ENCODE measurements at places on chromosomes 16 and 17. TPM values are rescaled to one million over a fixed set of nuclear protein-coding genes. Genes with fewer than 3 reads are reported as not detected.
A peak's percentile ranks its signal among the peaks of the same experiment; 100 is the strongest.

DNA sequence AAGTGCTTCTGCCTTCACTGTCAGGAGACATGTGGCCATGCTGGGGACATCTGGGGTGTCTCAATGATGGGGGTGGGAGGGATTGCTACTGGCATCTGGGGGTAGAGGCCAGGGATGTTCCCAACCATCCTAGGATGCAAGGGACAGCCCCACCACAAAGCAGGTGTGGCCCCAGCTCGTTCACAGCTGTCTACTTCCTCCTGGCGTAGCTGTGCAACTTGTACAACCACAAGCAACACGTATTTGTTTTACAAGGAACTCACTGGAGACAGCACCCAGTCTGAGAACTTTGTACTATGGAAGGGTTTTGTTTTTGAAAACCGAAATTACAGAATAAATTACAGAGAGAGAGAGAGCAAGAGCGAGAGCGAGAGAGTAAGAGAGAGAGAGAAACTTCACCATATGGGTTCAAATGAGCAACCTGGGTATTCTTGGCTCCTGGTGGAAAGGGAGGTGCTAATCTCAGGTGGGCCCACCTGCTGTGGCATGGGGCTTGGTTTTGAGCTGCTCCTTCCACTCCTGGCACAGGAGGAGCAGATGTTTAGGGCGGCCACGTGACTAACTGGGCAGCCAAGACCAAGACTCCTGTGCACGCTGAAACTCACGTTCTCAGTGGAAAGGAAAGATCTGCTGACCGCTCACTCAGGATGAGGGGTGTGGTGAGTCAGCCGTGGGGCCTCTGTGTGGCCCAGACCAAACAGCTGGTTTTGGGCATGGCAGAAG is 17.5 kb upstream of the TNFRSF13B start:
- no peak for DNase-seq

- DNase-seq: peak; percentile 41
Measured at GRCh38 chr17:38667099-38667786, 7.5 kb downstream of the EPOP start.

DNA sequence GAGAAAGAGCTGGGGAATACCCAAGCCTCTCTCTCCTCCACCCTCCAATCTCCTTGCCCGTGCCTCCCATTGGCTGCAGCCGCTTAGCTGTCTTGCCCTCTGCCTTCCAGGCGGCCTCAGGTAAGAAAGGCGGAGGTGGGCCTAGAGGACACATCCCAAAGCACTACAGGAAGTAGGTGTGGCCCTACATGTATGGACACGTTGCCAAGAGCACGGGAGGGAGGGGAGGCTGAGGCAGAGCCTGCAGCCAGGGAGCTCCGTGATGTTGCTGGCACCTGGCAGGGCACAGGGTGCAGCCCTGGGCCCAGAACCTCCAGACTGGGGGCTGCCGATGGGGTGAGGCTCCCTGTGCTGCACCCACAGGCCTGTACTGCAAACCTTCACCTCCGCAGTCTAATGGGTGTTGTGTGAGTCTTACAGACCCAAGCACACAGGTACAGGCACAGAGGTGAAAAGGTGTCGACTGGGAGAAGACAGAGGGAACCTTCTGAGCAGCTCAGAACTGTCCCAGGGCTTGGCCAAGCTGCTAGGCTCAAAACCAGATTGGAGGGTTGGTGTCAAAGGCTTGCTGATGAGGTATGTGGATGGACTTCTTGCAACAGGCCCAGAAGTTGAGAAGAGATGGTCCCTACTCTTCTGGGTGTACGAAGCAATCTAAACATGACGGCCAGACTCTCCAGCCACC is 23.5 kb upstream of the FOXK2 start:
- no peak for DNase-seq

GRCh38 chr17:65586899-65587298 is 25.5 kb upstream of the AXIN2 start:
- no peak for DNase-seq

DNA sequence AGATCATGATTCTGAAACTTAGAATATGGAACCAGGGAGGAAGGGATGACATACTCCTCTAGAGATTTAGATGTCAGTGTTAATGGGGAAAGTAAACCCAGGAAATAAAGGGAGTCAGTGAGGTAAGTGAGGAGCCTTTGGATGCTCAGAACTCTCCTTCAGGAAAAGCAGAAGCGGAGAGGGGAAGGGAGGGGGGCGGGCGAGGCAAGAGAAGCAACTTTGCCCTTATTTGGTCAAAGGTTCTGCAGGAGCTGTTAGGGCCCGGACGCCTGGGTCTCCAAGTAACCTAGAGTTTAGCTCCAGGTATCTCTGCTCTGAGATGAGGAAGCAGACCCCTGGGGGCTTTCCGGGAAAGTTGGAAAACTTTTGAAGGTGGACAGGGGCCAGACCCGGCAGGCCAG is 1.3 kb downstream of the PFN1 start:
- DNase-seq: no peak

COPRS gene
- 29.7 TPM for total RNA-seq

NFATC3 gene
- total RNA-seq: 21.5 TPM
